ENCODE measurements at places on chromosomes 12 and 14.

DNA sequence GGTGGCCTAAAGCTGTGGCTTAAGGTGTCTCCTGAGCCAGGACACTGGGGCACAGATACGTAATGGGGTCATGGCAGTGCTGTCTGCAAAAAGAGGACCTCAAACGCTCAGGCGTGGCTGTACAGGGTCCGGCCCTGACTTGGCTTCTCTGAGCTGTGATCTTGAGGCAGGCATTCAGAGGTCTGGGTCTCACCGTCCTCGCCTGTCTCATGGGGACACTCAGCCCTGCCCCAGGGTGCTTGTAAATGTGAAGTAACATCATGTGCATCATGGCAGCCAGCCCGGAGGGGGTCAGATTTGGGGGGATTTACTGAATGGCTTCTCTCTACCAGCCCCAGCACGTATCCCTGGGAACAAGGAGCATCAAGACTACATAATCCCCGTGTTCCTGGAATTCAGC is 28.8 kb downstream of the DIO3 start:
- no peak for DNase-seq

DNA sequence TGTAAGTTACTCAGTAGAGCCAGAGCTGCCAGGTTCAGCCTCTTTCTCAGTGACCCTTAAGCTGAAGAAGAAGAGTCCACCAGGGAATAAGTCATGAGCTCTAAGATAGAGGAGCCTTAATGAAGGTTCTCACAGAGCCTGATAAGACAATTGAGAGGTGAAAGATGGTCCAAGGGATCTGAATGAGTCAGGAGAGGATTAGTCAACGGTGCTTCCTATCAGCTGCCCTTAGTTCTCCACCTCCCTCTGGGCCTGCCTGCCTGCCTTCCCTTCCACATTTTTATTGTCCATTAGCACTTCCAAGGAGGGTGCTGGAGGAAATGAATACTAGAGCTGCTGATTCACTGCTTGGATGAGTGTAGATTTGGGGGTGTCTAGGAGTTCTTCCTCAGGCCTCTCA is 161.7 kb upstream of the RMST start:
- no peak for DNase-seq

- DNase-seq, result no peak
These were observed 67.8 kb upstream of the FICD start for GRCh38 chr12:108447168-108447832.

GRCh38 chr12:67804168-67804567 is 155.6 kb downstream of the DYRK2 start:
- no peak for DNase-seq

DNA sequence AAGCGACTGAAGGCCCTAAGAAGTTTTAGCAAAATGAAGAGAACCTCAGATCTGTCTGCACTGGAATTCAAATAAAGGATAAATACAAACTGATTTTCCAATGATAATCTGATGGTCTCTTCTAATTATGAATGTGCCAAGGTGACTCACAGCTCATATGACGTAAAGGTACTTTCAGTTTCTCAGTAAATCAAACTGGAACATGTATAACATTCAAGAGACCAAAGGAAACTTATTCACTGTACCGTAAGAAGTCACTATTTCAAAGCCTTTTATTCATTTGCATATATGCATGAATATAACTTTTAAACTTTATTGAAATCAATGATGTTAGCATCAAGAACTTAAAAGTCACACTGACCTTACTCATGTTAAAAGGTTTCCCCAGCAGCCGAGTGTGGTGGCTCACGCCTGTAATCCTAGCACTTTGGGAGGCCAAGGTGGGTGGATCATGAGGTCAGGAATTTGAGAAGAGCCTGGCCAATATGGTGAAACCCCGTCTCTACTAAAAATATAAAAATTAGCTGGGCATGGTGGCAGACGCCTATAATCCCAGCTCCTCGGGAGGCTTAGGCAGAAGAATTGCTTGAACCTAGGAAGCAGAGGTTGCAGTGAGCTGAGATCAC is 52.2 kb downstream of the ATXN2 start:
- no peak for DNase-seq

DNA sequence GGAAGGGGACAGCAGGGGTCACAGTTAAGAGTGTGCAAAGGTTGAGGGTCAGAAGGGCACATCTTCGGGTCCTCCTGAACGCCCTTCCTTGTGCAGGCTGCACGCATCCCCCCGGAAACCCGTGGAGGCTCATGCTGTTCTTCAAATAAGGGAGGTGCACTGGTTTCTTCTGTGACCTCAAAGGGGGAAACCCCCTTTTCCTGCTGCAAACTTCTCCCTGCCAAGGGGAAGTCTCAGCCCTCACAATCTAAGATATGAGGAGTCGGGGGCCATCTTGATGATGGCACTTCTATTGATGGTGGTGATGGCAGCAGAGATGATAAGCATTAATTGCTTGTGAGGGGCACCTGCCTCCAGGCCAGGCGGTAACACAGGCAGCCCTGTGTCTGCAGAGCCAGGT is 40.0 kb downstream of the ISCA2 start:
- DNase-seq, result no peak

- no peak for DNase-seq
These were observed 32.9 kb downstream of the MAP1LC3B2 start for GRCh38 chr12:116591855-116592637.

DNA sequence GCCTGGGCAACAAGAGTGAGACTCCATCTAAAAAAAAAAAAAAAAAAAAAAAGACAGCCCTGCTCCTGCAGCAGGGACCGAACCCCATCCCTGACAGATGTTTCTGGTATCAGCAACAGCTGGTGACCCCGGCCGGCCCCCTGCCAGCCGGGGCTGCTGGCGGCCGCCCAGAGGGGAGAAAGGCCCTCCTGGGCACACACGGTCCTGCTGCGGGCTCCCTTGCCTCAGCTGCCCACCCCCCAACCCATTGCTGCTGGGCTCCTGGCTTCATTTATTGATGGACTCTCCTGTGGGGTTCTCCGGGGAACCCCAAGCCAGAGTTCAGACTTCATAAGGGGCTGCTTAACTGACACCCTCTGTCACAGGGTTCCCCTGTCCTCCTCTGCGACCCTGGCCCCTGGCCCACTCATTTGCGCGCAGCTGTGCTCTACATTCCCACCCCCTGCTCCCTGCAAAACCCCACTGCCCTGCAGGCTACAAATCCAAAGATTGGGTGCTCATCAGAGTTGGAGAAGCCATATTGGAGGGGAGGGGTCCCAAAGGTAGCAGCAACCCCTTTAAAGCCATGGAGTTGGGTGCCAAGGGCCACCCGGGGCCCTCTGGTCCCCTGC is 103.6 kb upstream of the RTL1 start:
- DNase-seq, result no peak

DNA sequence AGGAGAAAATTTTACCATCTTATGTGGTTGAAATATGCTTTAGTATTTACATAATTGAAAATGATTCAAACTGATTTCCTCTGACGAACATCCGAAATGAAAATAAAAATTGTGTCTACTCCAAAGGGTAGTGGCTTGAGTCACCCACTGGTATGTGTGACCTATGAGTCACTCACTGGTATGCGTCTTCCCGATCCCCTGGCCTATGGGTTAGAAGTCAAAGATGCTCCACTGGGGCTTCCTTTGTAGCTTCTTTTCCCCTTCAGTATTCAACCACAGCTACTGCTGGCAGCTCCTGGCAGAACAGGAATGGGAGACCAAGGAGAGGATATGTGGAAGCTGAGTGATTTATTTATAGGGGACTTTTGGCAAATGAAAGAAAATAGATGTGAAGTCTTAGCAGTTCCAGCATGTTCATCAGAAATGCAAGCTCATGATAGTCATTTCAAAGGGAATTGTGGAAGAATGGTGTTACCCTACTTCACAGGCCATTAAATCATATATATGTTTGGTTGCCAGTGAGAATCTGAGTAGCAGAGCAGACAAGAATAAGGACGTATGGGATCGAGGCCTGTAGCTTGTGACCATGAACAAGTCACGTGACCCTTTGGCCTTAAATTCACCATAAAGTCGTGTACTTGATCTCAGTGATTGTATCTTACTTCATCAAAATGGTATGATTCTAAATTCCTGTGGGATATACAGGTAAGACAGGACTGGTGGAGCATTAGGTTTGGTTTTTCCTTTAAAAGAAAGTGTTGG is 108.3 kb downstream of the CRADD start:
- DNase-seq, result peak; percentile 13

GRCh38 chr14:58191763-58192601 is 8.0 kb upstream of the ACTR10 start:
- no peak for DNase-seq

DNA sequence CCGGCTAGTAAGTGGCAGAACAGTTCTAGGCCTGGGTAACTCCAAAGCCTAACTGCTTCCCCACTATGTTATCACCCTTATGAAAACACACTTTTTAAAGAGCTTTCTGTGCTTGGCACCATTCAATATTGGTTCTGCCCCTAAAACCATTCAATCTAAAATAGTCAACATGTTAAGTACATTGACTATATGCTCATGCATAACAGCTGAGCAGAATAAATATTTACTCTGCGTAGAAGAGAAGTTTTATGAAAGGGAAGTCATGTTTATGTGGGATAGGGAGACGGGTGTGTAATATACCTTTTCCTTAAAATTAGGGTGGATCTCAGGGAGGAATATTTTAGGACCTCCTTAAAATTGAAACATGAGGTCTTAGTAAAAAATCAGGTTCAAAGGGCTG is 80.5 kb downstream of the SAMD4A start:
- DNase-seq, result no peak

DNA sequence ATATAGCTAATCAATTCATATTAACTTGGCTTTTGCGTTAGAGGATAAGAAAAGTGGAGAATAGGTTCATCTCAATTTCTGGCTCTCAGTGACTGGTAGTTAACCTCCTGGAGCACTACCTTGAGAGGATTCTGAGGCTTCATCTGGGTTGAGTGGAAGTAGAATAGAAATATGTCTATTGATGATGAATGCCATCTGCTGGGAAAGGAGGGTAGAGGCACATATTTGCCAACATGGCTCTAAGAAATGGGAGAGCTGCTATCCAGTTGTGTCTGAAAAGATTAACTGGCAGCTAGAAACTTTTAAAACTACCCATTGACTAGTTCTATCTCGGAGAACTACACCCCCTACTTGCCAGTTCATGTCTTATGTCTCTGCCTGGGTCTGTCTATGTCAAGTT is 530.1 kb downstream of the NRXN3 start:
- DNase-seq, result no peak

GRCh38 chr14:49381778-49382177 is 204.4 kb downstream of the RPS29 start:
- no peak for DNase-seq

- no peak for DNase-seq
These were observed 7.1 kb upstream of the KICS2 start for GRCh38 chr12:64229240-64229639.

DNA sequence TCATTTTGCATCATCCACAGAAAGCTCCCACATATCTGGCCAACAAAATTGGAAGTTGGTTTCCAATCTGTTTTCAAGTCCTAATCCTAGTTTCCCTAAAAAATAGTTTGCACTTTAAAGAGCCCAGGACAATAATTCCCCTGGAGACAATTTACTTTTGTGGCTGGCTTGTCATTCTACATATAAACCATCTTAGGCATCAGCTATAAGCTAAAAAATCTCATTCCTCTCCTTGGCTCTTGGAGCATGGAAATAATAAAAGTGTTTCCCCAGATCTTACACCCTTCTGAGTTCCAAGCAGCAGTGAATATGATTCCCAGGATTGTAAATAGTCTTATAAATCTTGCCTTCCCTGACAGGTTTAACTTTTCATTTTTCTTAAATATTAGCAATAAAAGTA is 89.1 kb upstream of the NUDT4 start:
- DNase-seq, result no peak

GRCh38 chr12:38892976-38893375 is 12.4 kb downstream of the CPNE8 start:
- no peak for DNase-seq

- no peak for DNase-seq
These were observed 16.2 kb downstream of the ACIN1 start for GRCh38 chr14:23078692-23079116.

DNA sequence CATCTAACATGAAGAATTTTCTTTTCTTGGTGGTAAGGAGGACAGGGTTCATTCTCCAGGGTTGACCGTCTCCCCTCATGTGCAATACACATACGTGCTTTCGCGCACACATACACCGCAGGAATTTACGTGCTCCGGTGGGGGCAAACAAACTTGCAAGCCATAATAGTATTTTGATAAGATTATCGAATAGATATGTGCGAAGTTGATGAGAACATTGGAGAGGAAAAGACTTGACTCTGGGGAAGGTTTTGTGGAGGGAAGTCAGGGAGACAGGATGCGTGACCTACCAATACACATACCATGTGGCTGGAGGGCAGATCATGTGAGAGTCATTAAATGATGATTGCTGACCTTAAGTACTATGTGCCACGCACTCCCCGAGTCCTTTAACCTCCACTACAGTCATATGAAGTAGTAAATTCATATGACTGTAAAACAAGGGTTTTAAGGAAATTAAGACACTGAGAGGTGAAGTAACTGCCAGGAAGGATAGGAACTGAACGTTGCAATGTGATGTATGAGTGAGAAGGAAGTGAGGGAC is 921 bp downstream of the RAD51B start:
- DNase-seq, result no peak

DNA sequence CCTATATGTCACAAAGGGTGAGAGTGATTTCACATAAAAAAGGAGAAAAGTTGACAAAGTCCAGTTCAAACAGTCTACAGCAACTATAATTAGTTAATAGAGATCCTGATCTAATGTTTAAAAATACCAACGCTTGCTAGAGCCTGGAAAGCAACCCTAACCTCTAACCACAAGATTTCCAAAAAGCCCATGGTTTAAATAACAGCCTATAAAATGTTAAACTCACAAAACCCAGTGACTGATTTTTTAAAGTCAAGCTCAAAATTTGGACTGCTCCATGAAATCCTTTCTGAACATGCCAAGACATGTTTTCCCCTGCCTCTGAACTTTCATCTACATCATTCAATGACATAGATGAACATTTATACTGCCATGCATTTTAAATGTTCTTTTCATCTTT is 81.6 kb downstream of the PLEKHG7 start:
- no peak for DNase-seq

DNA sequence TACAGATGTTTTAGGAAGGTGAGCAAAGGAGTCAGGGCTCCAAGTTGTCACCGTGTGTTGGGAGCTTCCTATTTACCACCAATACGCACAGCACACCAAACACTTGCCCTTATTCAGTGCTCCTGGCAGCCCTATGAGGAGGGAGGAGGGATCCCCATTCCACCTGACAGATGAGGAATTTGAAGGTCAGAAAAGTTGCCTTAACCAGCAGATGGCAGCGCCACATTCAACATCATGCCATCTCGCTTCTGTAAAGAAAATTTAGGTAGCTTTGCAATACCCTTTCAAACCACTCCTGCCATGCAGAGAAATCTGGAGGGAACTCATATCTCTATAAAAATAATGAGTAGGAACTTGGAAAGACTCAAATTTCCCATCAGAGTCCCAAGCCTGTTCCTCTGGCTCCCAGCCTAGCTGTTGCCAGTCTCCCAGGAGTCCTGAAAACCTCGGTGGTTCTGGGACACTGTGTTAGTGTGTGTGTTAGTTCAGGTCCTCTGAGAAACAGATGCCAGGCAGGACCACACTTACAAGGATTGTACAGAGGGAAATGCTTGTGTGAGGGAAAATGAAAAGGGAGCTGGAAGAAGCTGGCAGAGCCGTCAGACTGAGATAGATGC is 410.5 kb downstream of the MED13L start:
- no peak for DNase-seq

- no peak for DNase-seq
These were observed 65.1 kb upstream of the PZP start for GRCh38 chr12:9273276-9273675.
